Left colon (tissue), 2 donors: ENCODE measurements at places on chromosomes 12 and 14.

DNA sequence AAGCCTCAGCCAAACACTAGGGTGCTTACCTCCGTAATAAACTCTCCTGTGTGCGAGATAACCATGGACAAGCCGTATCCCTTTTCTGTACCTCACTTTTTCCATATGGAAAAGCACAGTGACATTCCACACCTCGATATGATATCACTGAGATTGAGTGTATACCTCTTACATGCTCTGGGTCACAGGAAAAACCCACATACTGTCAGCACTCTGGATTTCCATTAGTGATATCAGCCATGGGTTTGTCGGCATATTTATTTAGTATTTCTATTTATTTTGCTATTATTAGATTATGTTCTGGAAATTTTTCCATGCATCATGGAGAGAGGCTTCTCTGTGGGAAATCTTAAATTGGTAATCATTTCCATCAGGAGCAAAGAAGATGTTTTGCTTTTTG, 28.0 kb upstream of the DAAM1 start:
- no peak for DNase-seq

DNA sequence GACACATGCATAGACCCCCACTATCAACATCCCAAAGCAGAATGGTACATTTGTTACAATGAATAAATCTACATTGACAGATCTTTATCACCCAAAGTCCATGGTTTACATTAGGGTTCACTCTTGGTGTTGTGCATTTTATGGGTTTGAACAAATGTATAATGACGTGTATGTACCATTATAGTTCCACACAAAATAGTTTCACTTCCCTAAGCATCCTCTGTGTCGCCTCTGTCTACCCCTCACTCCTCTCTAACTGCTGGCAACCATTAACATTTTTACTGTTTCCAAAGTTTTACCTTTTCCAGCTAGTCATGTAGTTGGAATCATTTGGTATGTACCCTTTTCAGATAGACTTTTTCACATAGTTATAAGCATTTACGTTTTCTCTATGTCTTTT, 69.5 kb upstream of the LMO3 start:
- no peak for DNase-seq

DNA sequence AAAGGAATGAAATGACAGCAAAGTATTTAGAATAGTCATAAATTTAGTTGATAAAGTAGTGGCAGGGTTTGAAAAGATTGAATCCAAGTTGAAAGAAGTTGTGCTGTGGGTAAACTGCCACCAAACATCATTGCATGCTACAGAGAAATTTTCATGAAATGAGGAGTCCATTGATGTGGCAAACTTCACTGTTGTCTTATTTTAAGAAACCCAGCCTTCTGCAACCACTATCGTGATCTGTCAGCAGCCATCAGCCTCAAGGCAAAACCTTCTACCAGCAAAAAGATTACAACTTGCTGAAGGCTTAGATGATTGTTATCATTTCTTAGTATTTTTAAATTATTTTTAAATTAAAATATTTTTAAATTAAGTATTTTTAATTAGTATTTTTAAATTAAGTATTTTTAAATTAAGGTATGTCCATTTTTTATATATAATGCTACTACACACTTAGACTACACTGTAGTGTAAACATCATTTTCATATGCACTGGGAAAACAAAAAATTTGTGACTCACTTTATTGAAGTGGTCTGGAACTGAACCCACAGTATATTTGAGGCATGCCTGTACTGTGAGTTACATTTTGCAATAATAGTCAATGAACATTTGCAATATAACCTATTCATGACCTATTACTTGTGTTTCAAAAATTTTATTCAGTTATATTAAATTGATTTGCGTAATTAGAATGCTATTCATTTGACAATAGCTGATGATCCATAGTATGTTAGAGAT, 67.2 kb upstream of the SYT1 start:
- no peak for DNase-seq

DNA sequence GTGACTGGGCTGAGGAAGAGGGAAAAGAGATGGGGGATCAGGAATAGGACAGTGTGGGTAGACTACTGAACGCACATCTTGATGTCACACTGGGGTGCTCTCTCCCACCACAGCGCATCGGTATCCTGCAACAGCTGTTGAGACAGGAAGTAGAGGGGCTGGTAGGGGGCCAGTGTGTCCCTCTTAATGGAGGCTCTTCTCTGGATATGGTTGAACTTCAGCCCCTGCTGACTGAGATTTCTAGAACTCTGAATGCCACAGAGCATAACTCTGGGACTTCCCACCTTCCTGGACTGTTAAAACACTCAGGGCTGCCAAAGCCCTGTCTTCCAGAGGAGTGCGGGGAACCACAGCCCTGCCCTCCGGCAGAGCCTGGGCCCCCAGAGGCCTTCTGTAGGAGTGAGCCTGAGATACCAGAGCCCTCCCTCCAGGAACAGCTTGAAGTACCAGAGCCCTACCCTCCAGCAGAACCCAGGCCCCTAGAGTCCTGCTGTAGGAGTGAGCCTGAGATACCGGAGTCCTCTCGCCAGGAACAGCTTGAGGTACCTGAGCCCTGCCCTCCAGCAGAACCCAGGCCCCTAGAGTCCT, 6.9 kb downstream of the C1QL4 start:
- DNase-seq, result no peak

- no peak for DNase-seq
These were observed 74.0 kb downstream of the KIF21A start for GRCh38 chr12:39368891-39369290.

GRCh38 chr12:112341046-112341825, 41.0 kb downstream of the HECTD4 start:
- no peak for DNase-seq

- peak; percentile 61 for DNase-seq
These were observed 756 bp downstream of the TULP3 start for GRCh38 chr12:2891240-2892053.

GRCh38 chr14:20681348-20682126, 2.8 kb upstream of the RNASE4 start:
- peak; percentile 81 for DNase-seq
